ENCODE measurements at places on chromosomes 12 and 14.

DNA sequence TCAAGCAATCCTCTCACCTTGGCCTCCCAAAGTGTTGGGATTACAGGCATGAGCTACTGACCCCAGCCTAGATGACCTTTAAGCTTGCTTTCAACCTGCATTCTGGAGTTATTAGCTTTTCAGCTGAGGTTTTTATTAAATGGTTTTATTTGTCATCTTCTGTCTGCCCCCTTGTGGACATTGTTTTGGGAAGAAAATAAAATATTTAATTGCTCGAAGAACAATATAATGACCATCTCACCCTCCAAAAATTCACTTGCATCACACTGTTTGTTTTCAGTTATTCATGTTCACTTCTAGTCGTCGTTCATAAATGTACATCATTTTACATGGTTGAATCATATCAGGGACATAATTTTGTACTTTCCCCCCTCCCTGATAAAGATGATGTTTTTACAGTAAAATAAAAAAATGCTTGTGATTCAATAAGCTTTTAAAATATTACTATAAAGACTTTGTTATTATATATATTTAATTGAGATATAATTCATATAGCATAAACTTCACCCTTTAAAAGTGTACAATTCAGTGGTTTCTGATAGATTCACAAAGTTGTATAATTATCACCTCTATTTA, 10.1 kb upstream of the SPATS2 start:
- no peak for DNase-seq

DNA sequence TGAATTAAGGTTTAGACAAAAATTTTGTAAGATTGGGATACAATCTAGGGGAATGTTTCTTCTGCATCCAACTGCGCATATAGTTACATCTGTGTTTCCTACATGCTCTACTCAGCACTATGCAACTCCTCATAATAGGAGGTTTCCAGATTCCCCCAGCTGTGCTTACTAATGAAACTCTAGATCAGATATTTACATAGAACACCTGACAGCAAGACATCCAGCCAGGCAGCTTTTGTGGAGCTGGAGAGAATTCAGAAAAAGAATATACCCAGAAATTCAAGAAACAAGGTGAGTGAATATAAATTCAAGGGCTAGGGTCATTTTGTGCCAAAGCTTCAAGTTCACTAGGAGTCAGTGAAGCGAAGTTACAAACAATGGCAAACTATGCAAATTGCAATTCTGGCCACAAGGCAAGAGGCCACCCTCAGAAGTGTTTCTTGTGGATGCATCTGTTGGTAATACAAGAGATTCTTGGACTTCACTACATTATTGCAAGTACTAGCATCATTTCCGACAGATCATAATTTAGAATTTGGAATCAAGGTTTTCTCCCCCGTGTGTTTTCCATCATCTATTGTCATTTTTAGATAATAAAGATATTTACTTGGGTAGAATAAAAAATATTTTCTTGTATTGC, 341.2 kb upstream of the NAV3 start:
- DNase-seq: no peak

- no peak for DNase-seq
Observed at GRCh38 chr12:93029091-93029490, 100.0 kb upstream of the EEA1 start.

GRCh38 chr14:68122651-68123050, 303.1 kb downstream of the RAD51B start:
- no peak for DNase-seq

DNA sequence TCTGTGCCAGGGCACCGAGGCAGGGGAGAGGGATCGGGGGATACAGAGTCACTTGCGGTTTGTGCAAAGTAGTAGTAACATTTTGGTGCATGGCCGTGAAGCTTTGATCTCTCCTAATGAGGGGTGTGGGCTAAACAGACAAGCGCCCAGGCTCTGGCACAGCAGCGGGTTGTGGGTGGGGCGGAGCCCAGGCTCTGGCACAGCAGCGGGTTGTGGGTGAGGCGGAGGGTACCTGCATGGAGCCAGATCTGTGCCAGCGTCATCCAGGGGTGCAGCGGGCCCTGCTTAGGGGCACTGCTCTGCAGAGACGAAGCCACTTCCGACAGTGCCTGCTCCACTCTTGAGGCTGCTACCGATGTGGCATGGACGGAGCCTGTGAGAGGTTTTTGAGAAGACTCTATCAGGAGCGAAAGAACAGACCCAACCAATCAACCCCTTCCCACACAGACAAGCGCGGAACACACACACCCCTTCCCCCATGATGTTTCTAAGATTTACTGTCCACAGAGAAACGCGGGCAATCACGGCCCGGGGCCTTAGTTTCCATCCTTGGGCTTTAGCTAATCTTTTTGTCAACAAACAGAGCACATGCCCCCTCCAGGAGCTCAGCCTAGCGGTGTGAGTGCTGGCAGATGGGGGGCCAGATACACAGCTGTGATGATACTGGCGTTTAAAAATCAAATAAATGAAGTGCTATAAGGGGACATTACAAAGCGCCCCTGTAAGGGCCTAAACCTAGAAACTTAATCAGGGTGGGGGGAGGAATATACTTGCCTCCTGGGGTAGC, 196.6 kb downstream of the CALM1 start:
- no peak for DNase-seq

- no peak for DNase-seq
Observed at GRCh38 chr12:124381456-124382296, 86.8 kb downstream of the RFLNA start.

DNA sequence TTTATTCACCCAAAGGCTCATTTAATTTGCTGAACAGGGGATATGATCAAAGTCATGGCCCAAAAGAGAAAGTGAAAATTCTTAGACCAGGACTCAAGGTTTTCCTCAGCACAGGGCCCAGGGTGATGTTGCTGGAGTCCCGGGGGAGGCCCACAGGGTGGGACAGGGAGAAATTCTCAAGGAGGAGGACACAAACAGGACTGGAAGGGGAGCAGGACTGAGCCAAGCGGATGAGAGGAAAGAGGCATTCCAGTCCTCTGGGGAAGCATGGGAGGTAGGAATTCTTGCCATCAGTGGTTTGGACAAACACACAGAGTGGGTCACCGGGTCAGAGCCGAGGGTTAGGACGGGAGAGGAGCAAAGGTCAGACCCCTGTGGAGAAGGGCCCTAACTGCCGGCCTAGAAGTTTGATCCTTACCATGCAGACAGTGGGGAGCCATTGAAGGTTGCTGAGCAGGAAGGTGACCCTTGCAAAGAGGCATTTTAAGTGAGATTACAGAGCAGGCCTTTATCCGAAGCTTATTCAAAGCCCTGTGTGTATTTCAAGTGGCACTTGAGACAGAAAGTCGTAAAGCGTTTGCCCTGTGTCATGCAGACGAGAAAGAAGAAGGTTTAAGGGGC, 68.4 kb upstream of the PTGR2 start:
- DNase-seq: no peak

- DNase-seq: no peak
Observed at GRCh38 chr14:69572841-69573135, 1.9 kb downstream of the CCDC177 start.

GRCh38 chr12:48266826-48267225, 63.7 kb upstream of the OR10AD1 start:
- no peak for DNase-seq

DNA sequence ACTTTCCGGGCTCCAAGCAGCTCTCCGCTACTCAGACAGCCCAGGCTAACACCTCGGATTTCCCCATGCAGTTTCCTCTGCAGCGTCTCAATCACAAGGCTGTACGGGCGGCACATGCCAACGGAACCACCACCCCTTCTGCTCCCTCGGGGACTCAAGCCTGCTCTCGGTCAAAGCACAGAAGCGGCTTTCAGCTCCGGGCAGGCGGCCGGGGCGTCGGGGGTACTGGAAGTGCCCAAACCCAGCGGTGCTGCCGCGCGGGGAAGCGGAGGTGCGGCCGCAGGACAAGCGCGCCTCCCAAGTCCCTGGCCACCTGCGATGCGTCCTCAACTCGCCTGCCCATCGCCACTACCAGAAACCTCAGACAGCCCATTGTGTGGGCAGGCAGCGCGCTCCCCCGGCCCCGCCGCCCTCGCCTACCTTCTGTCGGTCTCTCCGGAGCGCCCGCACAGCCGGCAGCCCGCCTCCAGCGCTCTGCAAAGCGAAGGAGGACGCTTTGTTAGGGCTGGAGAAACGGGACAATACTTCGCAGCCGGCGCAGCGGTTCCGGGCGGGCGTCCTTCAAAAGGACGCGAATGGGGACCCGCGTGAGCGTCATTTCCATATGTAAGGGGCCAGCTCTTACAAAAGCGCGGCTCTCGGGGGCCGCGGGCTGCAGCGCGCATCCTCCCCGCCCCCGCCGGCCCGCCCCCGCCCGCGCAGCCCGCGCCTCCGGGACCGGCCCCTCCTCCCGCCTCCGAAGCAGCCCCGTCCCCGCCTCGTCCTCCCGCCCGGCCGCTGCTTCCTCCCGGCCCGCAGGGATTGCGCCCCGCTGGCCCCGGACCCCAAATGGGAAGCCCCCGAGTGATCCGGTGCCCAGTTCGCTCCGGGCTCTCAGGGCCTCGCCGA, 674 bp downstream of the NIN start:
- DNase-seq: peak; percentile 80

DNA sequence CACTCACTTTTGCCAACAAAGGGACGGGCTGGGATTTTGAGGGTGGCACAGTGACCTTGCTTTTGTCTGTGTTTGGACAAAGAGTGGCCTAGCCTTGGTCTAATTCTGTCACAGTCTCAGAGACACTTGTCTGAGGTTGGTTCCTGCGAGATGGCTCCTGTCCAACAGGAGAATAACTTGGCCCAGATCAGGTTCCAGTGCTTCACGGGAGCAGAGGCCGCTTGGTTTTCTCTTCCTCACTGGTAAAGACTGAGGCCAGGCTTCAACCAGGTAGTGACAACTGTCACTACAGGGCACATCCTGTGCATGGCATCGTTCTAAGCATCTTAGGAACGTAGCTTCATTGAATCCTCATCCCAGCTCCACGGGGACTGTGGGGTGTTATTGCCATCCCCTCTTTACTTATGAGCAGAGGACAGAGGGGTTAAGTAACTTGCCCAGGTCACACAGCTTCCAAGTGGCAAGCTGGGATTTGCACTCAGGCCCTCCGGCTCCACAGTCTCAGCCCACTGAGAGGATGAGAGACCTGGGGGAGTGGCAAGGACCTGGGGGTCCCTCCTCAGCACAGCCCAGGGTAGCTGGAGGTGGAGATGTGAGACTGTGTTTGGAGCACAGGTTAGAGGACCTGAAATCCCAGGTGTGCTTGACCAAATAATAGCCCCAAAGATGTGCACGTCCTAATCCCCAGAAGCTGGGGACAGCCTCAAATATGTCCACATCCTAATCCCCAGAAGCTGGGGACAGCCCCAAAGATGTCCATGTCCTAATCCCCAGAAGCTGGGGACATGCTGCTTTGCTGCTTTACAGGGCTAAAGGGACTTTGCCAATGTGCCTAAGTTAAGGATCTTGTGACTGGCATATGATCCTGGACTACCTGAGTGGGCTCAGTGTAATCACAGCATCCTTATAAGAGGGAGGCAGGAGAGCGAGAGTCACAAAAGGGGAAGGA, 179.2 kb upstream of the RTL1 start:
- no peak for DNase-seq

DNA sequence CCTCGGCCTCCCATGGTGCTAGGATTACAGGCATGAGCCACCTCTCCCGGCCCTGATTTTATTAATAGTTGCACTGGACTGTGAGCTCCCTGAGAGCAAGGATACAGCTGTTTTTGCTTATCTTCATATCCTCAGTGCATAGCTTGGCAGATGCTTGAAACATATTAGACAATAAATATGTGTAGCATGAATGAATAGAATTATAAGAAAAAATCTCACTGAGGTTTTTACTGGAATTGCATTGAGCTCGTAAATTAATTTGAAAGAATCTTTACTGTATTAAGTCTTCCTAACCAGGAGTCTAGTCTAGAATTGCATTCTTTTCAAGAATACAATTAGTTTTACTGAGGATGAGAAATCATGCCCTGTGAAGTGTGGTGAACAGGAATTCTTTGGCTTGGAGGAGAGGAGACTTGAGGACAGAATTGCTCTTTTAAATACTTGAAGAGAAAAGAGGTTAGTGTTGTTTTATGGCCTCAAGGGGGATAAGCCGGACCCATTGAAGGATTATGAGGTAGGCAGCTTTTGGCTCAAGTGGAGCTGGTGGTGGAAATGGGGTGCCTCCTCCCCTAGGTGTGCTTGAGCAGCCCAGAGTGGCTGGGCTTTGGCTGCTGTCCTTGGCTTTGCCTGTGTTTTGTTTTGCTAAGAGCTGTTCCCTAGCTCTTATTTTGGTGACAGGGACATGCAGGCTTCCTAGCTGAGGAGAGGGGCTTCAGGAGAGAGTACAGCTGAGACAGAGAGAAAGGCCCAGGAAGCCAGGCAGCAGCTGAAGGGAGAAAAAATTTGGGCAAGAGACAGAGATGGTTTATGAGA, 34.0 kb downstream of the PLEKHD1 start:
- peak; percentile 20 for DNase-seq

- DNase-seq: no peak
Observed at GRCh38 chr12:49000346-49000745, 1.2 kb upstream of the DDN start.

GRCh38 chr14:100446572-100446971, 123.4 kb downstream of the SLC25A47 start:
- peak; percentile 89 for DNase-seq

Measured in iPS-NIHi11 (cell line).